ENCODE measurements at places on chromosomes 11 and 22.
A peak's percentile ranks its signal among the peaks of the same experiment; 100 is the strongest.

DNA sequence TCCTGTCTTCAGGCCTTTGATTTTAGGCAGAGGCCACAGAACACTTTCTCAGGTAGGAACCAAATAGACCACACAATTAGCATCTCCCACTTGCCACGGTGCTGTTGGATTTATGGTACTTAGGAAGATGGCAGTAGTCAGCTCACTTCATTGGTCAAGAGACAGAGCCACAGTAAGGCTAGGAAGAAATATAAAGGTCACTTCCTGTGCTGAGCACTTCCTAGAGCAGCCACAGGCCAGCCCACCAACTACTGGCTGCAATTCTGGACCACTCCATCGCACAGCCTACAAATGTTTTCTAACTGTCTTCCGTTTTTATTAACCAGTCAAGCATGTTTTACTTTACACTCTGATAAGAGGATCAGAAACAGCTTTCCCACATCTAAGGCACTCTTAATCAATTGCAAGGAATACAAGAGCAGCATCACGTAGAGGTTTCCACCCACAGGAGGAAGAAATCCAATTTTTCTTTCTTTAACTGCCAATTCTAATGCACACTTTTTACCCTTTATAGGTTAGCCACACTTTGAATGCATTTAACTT, 54.7 kb downstream of the ABTB2 start:
- DNase-seq: no peak

DNA sequence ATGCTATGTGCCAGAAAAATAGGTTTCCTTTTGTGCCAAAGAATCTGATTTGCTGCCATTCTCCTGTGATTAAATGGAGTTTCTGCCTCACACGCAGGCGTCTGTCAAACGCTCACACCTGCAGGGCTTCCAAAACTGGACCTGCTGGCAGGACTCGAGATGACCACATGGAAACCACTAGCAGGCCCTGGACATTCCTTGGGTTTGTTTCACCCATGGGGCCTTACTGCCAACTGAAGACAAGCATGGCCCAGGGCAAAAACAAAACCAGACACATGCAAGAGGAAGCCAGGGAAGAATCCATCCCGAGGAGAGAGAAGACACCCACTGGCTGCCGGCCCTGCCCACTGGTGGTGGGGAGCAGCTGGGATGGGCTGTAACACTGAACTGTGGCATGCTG, 55.9 kb upstream of the MN1 start:
- no peak for DNase-seq

DNA sequence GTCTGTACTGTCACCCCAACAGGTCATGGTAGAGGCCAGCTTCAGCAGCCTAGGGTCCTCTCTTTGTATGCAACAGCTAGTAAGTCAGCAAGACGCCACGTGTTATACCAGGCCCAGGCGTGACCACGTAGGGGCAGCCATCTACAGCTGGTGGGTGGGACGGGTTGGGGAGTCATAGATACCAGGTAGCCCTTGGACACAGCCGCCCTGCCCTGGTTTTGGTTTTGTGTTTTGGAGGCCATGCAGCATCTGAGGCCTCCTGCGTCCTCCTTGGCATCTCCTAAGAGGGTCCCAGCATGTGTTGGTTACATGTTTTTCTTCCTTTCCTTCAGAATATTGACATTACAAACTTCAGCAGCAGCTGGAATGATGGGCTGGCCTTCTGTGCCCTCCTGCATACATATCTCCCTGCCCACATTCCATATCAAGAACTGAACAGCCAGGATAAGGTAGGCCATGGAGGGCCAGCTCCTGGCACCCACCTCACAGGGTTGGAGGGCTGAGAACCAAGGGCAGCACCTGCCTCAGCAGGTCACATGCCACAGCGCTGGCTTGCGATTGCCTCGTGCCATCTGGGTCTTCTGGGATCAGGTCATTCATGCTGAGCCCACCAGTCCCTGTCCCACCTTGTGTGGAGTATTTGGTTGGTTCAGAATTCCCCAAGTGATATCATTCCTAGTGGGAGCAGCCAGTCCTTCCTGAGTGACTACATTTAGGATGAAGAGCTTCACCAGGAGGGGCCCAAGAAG, 16.0 kb upstream of the ADORA2A start:
- no peak for DNase-seq

DNA sequence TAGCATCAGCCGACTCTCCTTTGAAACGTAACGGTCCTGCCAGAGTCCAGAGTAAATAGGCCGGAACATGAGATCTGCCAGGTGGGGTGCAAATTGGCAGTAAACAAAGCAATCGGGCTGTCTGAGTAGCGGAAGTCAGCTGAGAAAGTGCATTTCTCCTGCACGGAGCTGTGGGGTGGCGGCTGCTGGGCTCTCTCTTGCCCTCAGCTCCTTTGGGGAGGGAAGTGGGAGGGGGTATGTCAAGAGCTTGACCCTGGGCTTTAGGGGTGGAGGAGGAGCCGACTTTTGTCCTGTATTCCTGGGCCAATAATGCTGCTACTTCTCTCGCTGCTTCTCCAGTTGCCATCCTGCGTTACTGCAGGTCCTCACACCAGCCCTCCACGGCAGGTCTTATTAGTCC, 11.6 kb downstream of the GRIK4 start:
- DNase-seq: peak; percentile 55

- DNase-seq: no peak
Observed at GRCh38 chr22:48602805-48603518, 1224.7 kb downstream of the BRD1 start.

DNA sequence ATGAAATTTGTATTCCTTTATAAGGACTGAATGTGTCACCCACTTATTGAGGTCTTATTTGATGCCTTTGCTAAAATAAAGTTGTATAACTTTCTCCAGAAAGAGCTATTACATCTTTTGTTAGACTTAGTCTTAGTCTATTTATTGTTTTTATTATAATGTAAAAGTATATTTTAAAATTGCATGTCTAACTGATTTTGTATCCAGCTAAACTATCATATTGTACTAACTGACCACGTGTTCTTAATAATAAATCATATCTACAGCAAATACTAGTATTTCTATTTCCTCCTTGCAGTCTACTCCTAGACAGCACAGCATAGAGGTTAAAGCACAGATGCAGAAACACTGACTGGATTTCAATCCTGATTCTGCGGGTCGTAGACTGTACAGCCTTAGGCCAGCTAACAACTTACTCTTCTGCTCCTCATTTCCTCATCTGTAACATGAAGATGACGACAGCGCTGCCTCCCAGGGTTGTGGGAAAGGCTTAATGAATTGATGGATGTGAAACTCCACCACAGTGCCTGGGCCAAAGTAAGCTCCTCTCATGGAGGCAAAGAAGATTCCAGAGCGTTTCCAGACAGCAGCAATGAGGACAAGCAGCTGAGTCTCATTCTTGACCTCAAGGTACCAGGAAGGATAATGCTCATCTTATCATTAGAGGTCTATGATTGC, 13.2 kb downstream of the IFITM10 start:
- DNase-seq: peak; percentile 28

DNA sequence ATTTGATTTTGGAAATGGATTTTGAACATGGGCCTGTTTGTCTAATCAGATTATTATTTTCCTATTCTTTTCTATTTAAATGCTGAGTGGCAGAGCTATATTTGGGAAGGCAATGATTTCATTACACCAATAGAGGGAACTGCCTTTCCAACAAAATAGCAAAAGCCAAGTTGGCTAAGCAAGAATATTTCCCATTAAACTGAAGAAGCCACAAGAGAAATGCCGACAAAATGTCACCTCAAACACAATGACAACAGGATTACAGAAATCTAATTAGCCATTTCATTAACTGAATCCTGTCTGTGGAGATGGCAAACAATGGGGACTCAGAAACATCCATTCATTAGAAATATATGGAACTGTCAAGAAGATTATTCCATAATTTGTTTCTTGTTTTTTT, 1593.1 kb upstream of the RAG2 start:
- DNase-seq: no peak

GRCh38 chr11:112016088-112016764, 9.0 kb upstream of the DLAT start:
- no peak for DNase-seq

- DNase-seq: no peak
Observed at GRCh38 chr11:33772300-33772699, 2.0 kb downstream of the FBXO3 start.

GRCh38 chr11:118277312-118277711, 13.2 kb upstream of the MPZL2 start:
- no peak for DNase-seq

DNA sequence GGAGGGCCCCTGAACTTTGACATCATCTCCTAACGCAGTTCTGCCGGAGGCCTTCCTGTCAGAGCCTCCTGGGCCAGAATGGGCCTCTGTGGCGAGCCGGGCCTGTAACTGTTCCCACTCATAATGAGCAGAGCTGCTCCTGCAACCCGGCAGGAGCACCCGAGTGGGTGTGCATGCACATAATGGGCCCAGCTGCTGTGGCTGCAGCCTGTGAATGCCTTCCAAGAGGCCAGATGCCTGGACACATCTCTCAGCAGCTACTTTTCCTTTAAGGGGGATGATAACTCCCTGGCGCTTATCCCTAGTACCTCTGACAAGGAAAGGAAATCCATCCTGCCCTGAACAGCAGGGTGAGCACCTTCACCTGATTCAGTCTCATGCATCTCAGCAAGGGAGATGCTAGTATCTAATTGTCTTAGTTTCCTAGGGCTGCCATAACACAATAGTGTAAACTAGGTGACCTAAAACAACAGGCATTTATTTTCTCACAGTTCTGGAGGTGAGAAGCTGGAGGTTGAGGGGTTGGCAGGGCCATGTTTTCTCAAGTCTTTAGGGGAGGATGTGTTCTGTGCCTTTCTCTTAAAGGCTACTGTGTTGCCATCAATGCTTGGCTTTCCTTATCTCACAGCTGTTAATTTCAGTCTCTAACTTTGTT, 120.5 kb downstream of the TEAD1 start:
- DNase-seq: no peak

DNA sequence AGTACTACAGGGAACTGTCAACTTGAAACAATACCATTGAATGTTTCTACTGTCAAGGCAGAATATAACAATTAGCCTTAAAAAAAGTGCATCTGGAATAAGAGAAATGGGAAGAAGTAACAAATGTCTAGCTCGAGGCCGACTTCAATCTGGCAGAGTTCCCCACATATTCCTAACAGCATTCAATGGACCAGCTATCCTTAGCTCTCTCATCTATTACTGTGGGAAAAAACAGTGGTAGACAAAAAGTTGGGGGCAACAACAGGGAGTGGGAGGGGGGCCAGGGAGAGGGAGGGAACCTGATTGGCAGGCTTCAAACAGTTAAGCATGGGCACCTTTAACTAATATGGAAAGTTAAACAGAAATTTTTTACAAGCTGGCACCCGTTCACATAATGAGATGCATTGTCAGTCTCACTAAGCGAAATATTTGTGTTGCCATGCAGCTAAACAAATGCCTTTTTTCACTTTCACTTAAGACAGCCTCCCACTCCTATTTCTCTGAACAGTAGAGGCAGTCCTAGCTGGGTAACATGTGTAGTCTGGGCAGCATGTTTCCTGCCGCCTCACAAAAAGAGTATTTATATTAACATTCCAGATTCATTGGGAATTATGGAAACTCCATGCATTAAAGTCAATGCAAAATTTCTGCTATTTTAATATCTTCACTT, 62.2 kb upstream of the SOX6 start:
- no peak for DNase-seq

DNA sequence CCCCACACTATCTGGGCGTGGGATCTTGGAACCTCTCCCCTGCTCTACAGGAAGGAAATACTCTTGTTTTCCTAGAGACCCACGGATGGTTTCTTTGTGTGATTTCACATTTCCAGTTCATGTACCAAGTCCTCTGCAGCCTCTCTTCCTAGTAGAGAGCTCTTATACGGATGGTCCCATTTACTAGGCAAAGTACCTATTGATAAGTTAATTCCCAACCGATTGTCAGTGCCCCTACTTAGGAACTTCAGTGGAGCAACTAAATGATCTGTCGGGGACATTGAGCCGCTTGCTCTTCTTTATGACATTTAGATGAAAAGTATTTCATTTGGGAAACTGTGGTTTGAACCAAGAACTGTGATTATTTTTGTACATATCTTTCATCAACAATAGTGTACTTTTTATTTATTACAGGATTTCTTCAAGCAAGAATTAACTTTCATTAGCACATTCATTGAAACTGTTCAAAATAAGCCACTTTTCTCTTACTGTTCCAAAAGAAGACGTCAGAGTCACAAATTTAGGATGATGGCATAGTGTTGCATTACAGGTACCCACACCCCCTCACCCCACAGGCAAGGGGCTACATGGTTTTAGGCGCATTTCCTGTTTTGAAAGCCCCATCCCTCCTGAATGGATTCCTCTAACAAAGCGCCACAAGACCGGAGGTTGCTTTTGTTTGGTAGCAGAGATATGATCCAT, 34.2 kb downstream of the ELMOD1 start:
- no peak for DNase-seq

DNA sequence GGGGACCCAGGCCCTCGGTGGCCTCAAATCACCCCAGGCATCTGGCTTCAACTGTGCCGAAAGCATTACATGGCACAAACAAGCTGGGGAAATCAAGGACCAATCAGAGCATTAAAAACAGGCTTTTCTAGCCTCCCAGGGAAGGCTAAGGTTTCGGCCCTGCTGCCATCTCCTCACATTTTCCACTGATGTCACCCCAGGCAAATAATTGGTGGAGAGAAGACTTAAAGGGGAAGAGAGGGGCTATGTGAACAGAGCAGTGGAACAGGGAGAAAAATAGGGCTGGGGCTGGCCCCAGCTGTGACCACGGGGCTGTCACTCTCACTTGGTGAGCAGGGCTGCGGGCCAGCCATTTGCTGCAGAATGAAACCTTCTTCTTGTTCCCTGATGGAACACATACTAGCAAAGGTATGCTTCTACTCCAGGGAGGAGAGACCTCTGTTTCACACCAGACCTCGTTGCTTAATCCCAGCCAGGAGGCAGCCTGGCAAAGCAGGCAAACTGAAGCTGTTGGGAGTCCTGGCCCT, 581.3 kb downstream of the SOX6 start:
- DNase-seq: no peak

- no peak for DNase-seq
Observed at GRCh38 chr11:117409511-117409910, 81.9 kb downstream of the CEP164 start.

DNA sequence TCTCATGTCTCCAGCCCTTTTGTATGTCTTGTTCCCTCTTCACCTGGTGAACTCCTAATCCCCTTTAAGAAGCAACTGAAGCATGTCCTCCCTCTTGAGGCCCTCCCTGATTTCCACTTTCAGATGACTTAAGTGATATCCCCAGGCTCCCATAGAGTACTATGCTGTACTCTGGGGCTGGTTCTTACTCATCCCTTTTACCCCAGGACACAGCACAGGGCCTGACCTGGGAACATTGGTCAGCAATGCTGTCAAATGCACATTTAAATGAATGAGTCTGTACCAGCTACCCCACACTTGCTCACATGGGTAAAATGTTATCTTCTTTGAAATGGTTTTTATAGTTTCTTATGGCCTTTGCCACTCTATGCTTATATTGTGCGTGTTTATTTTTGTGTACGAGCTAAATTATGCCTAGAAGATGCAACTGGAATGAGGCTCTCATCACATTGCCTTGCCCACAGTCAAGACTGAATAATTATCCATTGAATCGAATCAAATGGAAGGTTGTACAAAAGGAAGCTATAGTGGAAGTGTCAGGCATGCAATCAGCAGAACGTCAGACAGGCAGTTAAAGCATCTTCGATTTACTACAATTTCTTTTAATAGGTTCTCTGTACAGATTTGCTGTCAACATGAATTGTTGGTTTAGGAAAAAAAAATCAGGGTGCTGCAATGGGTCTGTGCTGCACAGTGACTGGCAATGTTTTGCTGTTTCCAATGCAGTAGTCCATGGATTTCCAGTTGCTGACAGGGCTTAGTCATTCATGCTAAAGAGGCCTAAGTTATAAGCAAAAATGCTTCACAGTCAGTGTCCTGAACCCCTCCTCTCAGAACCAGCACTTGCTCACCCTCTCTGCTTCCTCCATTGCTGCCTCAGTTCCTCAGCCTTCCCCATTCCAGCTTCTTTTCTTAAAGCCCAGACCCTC, 79.5 kb downstream of the PARVA start:
- no peak for DNase-seq

GRCh38 chr22:45376009-45376408, 37.4 kb downstream of the SMC1B start:
- no peak for DNase-seq
